Right lung (tissue), 10 donors: ENCODE measurements at places on chromosomes 4 and X.

- DNase-seq, result no peak
Measured at GRCh38 chr4:119189638-119190037, 22.9 kb upstream of the USP53 start.

DNA sequence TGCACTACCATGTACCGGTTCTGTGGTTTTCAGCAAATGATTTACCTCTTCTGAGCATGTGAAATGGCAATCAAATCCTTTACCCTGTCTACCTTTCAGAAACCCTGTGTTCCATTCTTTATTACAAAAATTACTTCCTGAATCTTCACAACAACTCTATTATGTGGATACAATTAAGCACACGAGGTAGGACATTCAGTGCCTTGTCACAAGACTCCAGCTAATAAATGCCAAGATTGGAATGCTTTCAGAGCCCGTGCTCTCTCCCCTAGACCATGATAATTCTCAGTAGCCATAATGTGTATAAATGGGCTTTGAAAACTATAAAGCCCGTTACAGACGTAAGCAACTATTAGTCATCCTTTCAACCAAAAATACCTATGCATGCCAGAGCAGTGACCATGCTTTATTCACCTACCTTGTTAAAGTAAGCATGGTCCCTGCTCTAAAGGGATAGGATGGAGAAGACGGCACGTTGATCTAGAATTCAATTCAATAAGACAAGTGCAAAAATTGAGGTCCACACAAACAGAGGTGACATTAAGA, 2.4 kb downstream of the RXFP1 start:
- DNase-seq, result no peak

- DNase-seq, result peak; percentile 7
Measured at GRCh38 chrX:103063918-103064434, at the start of gene BEX1. Gene BEX1, minus strand, starts transcription at chrX:103064171. Its CDS starts 897 bp downstream, at chrX:103063274.

DNA sequence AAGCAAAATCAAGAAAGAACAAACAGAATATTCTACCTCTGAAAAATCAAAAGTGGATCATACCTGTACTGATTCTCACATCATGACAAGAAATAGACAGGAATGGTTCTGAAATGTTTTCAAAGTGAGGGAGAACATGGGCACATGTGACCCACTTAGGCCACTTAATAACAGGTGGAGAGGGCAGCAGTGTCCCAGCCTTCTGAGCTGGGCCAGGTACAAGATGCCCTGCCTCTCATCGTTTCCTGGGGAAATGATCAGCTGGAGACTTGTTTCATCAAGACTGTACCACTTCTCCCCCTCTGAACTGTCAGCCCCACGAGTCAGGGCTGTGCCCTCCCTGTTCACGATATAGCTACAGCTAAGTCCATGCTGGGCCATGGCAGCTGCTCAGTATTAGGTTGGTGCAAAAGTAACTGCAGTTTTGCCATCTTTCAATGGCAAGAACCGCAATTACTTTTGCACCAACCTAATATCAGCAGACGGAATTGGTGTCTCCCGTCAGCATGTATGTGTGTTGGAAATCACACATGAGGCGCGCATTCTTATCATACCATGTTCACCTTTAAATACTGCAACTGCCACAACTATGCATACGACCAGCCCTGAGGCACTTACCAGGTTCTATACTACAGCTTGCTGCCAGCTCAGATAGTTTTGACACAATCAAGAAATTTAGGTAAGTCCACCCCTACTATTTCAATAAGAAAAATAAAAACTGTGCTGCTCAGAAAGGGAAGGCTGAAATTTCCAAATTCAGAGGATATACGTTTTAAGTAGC, 71.4 kb downstream of the GATB start:
- DNase-seq, result no peak

- DNase-seq, result no peak
Measured at GRCh38 chrX:104084063-104084462, 8.0 kb upstream of the TMSB15C start.

DNA sequence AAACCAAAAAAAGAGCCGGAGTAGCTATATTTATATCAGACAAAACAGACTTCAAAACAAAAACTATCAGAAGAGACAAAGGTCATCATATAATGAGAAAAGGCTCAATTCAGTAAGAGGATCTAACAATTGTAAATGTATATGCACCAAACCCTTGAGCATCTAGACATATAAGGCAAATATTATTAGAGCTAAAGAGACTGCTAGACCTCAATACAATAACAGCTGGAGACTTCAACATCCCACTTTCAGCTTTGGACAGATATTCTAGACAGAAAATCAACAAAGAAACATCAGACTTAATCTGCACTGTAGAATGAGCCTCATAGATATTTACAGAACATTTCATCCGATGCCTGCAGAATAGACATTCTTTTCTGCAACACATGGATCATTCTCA, 4.8 kb upstream of the PROM1 start:
- DNase-seq, result no peak

DNA sequence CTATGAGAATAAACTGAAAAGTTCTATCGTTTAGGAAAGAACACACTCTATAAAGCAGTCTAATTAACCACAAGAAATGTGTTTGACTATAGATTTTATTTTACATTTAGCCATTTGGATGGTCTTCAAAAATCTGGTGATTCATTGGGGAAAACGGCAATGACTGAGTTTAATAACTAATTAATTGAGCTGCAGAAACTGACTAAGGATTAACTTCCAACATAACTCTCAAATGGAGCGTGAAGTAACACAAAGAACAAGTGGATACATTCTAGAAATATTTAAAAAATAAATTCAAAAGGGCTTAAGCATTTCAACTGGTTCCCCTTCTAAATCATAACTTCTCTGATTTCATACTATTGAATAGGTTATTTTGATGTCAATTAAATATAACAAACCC, 1582.4 kb downstream of the PCDH18 start:
- no peak for DNase-seq

DNA sequence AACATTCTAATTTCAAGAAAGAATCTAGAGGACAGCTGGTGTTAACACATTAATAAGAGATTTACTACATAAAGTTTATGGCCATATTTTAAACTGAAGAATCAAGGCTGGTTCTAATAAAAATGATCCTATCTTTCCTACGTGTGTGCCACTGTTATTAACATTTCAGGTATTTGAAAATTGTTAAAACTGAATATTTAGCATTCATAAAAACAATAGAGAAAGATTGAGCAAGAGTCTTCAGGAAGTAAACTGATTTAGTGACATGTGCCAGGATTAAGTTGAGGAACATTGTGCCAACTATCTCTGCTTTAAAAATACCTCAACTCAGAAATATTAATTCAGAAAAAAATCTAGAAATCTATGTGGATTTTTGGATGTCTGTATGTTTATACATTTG, 810.1 kb downstream of the FAT4 start:
- no peak for DNase-seq

DNA sequence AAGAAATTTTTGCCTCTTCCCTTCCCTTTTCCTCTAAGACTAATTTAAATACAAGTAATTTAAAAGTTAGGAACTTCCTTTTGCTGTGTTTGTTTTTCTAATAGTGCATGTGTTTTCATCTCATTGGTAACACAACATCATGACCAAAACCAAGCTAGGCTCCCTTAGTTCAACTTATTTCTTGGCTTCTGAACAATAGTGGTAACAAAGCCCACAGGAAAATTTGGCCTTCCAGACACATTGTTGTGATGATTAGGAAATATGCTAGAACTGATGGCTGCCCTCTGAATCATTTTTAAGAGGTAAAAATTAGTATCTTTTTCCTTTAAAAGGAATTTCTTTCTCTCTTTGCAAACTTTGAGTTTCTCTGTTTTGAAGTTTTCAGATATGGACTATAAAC, 25.5 kb upstream of the TEC start:
- no peak for DNase-seq

GRCh38 chrX:124736553-124737270, 390.3 kb downstream of the SH2D1A start:
- no peak for DNase-seq

GRCh38 chr4:56657818-56658217, 23.3 kb downstream of the HOPX start:
- DNase-seq, result no peak

GRCh38 chr4:153610623-153611376, 73.3 kb upstream of the TLR2 start:
- DNase-seq, result no peak

DNA sequence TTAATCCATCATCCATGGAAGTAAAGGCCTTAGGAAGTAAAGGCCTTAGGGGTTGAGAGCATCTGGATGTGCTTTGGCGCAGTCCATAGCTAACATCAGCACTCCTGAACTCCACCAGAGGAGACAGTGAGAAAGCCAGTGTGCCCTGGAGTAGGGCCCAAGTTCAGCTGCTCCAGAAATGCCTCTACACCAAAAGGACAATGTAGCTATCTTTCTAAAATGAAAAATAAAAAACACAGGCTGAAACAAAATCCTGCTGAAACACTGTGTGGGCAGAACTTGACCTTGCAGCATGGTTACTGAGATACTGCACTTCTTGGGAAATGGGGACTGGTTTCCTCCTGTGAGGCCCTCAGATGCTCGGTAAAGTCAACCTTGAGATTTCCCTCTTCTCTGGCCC, 29.3 kb downstream of the SH3RF1 start:
- DNase-seq, result no peak

DNA sequence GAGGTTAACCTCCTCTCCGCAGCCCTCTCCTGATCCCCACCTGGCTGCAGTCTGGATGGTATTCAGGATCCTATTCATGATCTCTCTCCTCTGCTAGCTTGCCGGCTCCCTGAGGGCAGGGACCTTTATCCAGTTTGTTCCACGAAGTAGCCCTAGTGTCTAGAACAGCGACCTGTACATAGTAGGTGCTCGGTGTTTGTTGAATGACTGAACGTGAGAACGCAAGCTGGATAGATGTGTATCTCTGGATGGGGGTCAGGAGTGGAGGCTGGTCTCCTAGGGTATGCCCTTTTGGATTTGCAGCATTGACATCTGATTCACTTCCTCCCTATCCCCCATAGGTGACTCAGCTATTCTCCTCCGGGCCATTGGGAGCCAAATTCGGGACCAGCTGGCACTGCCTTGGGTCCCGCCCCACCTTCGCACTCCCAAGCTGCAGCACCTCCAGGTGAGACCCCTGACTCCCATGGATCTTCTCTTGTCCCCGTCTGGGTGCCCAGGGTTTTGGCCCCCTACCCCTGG, 7.3 kb downstream of the CCDC22 start:
- no peak for DNase-seq

- no peak for DNase-seq
Measured at GRCh38 chr4:38145741-38146140, 185.5 kb downstream of the PTTG2 start.

DNA sequence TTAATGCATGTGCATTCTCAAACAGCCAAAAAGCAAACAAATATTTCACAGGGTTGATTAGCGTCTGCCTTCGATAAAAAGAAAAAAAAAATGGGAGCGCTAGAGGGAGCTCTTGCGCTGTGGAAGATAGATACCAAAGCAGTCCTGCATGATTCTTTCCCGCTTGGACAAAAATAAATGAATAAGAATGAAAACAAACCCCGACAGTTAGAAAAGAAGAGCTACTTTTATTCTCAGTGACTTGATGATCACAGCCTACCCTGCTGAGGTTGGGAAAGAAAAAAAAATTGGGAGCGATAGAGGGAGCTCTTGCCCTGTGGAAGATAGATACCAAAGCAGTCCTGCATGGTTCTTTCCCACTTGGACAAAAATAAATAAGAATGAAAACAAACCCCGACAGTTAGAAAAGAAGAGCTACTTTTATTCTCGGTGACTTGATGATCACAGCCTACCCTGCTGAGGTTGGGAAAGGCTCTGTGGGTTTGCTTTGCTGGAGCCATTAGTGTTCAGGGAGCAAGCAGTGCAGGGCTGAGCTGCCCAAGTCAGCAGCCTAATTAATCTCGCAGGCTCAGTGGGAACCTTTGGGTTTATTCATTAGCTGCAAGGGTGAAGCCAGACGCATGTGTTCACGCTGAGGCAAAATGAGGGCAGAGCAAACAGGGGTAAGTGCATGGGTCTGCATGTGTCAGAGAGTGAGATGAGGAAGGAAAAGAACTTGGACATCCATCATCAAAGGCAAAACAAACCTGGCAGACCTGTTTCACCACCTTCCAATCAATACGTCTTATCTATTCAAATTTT, 249.3 kb upstream of the PRKX start:
- DNase-seq, result peak; percentile 15

- DNase-seq, result no peak
Measured at GRCh38 chr4:8205241-8205707, 6.2 kb downstream of the SH3TC1 start.

- no peak for DNase-seq
Measured at GRCh38 chr4:55297346-55297745, 48.7 kb upstream of the SRD5A3 start.

DNA sequence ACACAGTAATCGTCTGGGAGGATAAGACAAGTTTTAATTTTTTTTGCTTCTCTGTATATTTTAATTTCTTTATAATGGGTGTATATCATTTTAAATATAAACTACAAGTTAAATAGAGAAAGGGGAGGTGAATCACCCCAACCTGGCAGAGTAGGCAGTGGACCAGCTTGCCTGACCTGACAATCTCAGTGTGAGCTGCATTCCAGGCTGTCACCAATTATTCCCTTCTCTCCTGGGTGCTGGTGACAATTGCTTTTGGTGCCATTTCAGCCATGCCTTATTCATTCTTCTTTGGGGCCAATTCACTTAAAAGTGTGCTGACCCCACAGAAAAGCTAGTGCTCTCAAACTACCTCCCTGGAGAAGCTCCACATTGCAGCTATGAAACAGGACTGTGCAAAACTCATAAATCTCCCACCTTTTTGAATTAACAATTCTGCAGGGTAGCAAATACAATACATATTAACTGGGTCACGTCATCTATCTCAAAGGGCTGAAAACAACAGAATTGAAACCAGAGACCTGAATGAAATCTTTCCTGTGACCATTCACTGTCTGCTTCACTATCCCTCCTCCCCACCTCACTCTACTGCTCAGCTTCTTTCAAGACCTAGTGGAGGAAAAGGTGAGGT, 359.0 kb downstream of the HS3ST1 start:
- no peak for DNase-seq

DNA sequence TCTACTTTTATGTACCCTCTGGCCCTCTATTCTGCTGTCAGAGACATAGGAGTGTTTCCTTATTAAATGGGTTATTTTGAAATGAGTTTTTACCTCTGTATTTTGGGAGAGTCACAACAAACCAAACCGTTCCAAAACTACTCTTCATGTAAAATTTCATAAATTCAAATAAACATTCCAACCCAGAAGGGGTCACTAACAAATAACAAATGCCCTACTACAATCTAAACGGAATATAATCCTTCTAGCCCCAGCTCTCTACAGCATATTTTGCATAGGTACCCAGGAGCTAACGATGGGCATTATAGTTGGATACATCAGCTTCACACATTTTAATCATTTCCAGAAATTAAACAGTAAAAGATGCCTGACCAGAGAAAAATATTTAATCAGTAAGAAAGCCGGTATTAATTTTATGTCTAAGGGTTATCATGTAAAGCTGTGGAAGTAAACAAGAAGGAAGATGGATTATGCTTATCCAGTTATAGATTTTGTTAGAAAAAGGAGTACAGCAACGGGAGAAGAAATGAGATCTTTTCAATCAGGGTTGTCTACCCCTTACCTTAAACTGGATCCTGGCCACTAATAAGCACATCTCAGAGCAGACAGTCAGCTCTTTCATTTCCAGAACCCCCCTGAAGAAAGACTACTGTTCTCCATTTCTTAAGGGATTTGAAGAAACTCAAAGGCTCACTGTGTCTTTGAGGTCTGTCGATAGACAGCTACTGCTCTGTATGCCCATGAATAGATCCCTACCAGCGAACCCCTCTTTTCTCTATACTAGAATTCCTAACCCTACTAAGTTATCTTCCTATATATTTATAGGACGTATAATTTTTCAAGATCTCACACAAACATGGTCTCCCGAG, 1.2 kb downstream of the UGDH start:
- no peak for DNase-seq
